GM23248 (cell line): ENCODE measurements at places on chromosomes 3 and 15. TPM values are rescaled to one million over a fixed set of nuclear protein-coding genes. Genes with fewer than 3 reads are reported as not detected.

GRCh38 chr15:98951493-98952320, 55.9 kb downstream of the PGPEP1L start:
- H3K4me1 ChIP-seq: peaks cover 13% of the 10 kb centered on the region
- H3K36me3 ChIP-seq: peaks cover 22% of the 10 kb centered on the region; the same call in 1 of the 2 replicates
- no peak overlapping the region for H3K4me3 ChIP-seq
- H3K27me3 ChIP-seq: no peaks in the 10 kb centered on the region
- H3K27ac ChIP-seq: no peak overlapping the region

DNA sequence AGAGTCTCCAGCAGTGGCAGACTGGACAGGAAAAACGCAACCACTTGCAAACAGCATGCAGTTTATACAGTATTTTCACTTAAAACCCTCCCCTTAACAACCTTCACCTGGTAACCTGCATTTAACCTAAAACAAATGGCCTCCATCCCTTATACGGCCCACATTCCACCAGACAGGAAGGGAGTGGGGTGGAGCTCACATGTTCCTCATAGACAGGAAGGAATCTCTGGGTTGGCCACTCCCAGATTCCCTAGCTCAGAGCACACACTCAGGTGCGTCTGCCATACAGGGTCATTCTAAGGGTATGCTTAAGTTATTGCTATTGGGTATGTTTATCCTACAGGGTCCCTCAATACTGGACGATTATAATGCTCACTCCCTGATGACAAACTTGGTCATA, 16.8 kb upstream of the ABHD2 start:
- no peak overlapping the region for H3K4me3 ChIP-seq
- no peaks in the 10 kb centered on the region for H3K36me3 ChIP-seq
- no peak overlapping the region for H3K27ac ChIP-seq
- no peaks in the 10 kb centered on the region for H3K27me3 ChIP-seq

GRCh38 chr15:63405159-63405558, 23.5 kb upstream of the CA12 start:
- DNase-seq: no peak
- H3K27ac ChIP-seq: peak overlapping the region; percentile 10; the same call in 1 of the 2 replicates
- H3K36me3 ChIP-seq: no peaks in the 10 kb centered on the region
- H3K4me3 ChIP-seq: peak overlapping the region; percentile 39
- H3K4me1 ChIP-seq: peaks cover 14% of the 10 kb centered on the region

- H3K36me3 ChIP-seq: no peaks in the 10 kb centered on the region
- H3K27me3 ChIP-seq: no peaks in the 10 kb centered on the region
- no peaks in the 10 kb centered on the region for H3K4me1 ChIP-seq
- H3K4me3 ChIP-seq: no peak overlapping the region
- no peak for DNase-seq
These were observed 303.8 kb downstream of the CLSTN2 start for GRCh38 chr3:140238646-140239314.

DNA sequence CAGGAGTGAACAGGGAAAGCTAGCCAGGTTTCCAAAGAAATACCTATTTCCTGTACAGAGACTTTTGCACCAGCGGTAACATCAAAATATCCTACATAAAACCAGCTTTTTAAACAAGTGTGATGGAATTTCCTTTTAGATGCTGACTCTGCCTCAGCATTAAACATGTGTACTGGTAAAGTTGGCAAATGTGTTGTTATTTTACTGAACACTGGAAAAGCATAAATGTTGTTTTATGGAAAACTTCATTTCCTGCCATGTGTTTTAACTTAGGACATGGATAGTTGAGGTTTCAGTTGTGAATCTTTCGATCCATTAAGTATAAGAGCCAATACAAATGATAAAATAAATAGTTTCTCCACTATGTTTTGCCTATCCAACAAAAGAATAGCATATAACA, 15.7 kb downstream of the OXNAD1 start:
- no peaks in the 10 kb centered on the region for H3K4me1 ChIP-seq
- no peaks in the 10 kb centered on the region for H3K27me3 ChIP-seq
- H3K36me3 ChIP-seq: no peaks in the 10 kb centered on the region
- H3K4me3 ChIP-seq: no peak overlapping the region
- no peak overlapping the region for H3K27ac ChIP-seq

ASB14 gene
- not detected in 2 replicates for total RNA-seq

SLC26A6 gene
- 21.1 and 28.3 TPM in 2 replicates for total RNA-seq

WDR93 gene
- not detected in 2 replicates for total RNA-seq

DNA sequence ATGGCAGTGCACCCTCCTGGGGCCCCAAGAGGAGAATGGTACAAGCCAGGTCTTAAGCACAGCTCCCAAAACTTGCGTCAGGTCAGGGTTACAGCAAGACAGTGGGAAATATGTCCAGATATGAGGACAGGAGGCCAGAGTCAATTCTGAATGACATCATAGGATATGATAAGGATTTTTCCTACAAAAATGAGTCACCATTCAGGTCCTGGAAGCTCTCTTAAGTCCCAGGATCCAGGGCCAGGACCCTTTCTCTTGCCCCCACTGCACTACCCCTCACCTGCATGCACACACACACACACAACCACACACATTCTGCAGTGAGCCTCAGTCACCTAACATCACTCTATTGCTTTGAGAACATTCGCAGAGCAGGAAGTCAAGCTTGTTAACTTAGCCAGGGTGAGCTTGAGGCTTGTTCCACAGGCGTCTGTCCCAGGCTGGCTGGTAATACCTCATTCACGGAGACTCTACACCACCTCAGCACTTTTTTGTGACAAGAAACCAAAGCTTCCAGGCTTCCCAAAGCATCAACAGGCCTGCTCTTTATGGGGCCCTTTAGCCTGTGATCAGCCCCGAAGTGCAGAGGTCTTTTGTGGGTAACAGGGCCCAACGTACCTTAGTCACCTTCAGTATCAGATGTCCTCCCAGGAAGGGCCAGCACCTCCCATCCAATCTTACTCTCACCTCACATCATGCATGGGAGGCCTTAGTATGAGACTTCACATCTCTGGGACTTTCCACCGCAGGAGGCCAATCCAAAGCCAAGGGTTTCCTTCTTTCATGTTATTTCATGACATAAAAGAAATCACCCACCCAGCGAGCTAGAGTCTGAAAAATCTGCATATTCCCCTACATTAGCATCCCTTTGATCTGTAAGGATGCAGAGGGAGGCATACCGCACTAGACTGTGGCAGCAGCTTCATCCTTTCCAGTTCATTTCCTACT, 74.0 kb upstream of the LIPC start:
- H3K36me3 ChIP-seq: no peaks in the 10 kb centered on the region
- H3K27ac ChIP-seq: no peak overlapping the region
- peak; percentile 29 for DNase-seq

DNA sequence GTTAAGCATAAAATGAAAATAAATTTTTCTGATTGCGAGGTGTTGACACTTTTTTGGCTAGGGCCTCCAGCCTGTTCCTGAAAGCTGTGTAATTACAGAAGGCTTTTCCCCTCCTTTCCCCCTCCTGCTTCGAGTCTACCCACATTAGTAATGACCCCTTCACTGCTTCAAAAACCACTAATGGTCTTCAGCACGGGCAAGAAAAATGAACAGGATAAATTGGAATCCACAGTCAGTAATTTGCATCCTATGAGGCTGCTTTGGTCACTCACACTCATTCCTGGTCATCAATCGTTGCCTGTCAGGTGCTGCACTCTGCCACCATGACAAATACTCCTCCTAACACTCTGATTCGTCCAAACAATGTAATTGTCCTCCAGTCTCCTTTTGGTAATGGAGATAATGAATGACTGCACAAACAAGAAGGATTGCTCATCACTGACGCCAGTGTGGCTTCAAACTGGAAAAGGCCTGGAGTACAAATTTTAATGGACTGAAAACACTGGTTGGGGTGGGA, 148.6 kb downstream of the MEIS2 start:
- peaks cover 10% of the 10 kb centered on the region for H3K4me1 ChIP-seq
- peak; percentile 85 for DNase-seq

ACTC1 gene
- total RNA-seq: 7.6 and 21.4 TPM in 2 replicates

DNA sequence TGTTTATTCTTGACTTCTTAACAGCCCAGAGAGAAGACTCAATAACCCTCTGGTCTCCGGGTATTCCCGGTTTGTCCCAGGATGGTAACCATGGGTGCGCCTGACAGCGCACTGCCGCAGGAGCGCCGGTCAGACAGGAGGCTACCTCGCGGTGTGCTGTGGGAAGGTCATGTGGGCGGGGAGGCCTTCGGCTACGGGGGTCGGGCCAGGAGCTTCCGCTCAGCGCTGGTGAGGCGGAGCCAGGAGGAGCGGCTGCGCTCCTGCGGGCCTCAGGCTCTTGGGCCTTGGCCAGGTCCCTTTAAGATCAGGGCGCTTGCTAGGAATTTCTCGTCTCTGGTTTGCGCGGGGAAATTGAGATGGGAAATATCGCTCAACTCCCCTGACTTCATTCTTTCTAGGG, 182.3 kb upstream of the NDN start:
- DNase-seq: peak; percentile 2
- H3K4me3 ChIP-seq: no peak overlapping the region
- H3K4me1 ChIP-seq: no peaks in the 10 kb centered on the region
- H3K36me3 ChIP-seq: no peaks in the 10 kb centered on the region
- H3K27me3 ChIP-seq: no peaks in the 10 kb centered on the region

HIGD2B gene
- not detected in 2 replicates for total RNA-seq

DNA sequence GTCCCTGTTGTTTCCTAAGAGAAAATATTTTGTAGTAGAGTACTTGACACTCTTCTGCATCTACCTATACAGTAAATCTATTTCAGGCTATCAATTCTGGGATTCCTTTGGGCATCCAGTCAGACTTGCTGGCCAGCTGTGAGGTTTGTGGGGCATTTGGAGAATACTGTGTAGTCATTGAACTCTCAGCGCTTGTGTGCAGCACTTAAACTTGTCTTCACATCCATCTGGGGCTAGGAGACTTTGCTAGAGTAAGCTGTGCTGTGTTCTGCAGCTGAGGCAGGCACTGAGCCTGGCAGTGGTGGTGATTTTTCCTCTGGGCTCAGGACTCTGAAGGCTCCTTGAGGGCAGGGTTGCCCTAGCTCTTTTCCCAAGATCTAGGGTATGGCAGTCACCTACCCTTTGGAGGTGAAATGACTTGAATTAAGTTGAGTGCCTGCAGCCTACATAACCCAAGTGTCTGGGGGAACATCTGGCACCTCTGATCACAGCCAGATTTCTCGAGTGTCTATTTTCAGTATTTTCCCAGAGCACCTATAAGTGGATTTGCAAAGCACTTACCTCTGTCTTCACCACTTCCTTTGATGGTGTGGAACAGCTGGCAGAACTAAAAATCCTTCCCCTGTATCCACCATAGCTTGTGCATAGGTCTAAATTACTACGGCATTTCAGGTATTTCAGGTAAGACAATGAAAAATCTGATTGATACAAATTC, 19.3 kb downstream of the CLSTN2 start:
- no peaks in the 10 kb centered on the region for H3K36me3 ChIP-seq
- H3K4me1 ChIP-seq: no peaks in the 10 kb centered on the region
- H3K27me3 ChIP-seq: no peaks in the 10 kb centered on the region
- no peak overlapping the region for H3K27ac ChIP-seq

SOX2 gene
- total RNA-seq: not detected in 2 replicates

NDN gene
- 127 and 133 TPM in 2 replicates for total RNA-seq

- DNase-seq: peak; percentile 90
- H3K4me1 ChIP-seq: peaks cover 16% of the 10 kb centered on the region
- H3K27ac ChIP-seq: peak within 1 kb of the TSS; percentile 88
- no peaks in the 10 kb centered on the region for H3K27me3 ChIP-seq
These were observed at the start of gene PROS1 for GRCh38 chr3:93973131-93974126. TSS of gene PROS1 (minus strand) at chr3:93973896. CDS start at chr3:93973749, 147 bp downstream.

C3orf80 gene
- total RNA-seq: 0.43 and 1.3 TPM in 2 replicates

C15orf39 gene
- 8.1 and 12.5 TPM in 2 replicates for total RNA-seq

NR2E3 gene
- not detected in 2 replicates for total RNA-seq

- peaks cover 44% of the 10 kb centered on the region for H3K4me1 ChIP-seq
- DNase-seq: no peak
- H3K36me3 ChIP-seq: peaks cover 5% of the 10 kb centered on the region; the same call in 1 of the 2 replicates
- no peak overlapping the region for H3K4me3 ChIP-seq
These were observed 11.2 kb downstream of the EBLN2 start for GRCh38 chr3:73072634-73073033.

NTRK3 gene
- total RNA-seq: not detected in 2 replicates
